ENCODE measurements at places on chromosomes 1 and 21. TPM values are rescaled to one million over a fixed set of nuclear protein-coding genes. Genes with fewer than 3 reads are reported as not detected.
A peak's percentile ranks its signal among the peaks of the same experiment; 100 is the strongest.

F3 gene
- total RNA-seq: 113 TPM

RORC gene
- total RNA-seq: 16.4 TPM

CFHR3 gene
- total RNA-seq: 0.23 TPM

C1orf74 gene
- total RNA-seq: 0.96 TPM

CCDC190 gene
- total RNA-seq: not detected

DNA sequence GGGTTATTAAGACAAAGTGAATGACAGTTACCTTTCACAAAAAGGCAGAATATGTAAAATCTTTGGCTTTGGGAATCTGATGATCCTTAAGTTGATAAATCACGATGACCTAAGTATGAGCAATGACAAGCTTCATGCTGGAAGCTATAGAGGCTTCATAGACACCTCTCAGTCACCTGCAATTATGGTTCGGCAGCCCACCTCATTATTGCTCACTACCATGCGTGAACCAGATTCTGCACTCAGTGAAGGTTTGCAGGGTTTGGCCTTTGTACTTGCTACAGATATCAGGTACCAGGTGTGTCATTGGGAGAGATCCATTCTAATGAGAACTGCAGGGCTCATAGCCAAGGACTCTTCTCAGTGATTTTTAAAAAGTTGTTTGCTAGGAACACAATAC, 163.5 kb downstream of the KCTD3 start:
- no peak for DNase-seq

DNA sequence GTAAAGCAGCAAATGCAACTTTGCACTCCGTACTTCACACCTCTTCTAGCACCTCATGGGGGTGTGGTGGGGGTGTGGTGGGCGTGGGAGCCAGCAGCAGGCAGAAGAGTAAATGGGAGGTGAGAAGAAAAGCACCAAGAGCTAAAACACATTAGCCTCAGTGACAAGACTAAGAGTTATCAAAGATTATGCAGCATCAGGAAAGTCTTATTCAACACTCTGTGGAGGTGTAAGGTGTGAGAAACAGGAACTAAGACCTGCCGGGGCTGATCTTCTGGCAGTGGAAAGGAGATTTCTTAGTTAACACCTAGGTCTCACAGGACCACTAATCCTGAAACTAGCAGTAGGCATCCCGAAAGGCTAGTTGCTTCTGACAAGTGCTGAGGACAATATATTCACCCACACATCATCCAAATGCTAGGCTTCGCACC, 9.9 kb downstream of the TGFBR3 start:
- DNase-seq: no peak

DNA sequence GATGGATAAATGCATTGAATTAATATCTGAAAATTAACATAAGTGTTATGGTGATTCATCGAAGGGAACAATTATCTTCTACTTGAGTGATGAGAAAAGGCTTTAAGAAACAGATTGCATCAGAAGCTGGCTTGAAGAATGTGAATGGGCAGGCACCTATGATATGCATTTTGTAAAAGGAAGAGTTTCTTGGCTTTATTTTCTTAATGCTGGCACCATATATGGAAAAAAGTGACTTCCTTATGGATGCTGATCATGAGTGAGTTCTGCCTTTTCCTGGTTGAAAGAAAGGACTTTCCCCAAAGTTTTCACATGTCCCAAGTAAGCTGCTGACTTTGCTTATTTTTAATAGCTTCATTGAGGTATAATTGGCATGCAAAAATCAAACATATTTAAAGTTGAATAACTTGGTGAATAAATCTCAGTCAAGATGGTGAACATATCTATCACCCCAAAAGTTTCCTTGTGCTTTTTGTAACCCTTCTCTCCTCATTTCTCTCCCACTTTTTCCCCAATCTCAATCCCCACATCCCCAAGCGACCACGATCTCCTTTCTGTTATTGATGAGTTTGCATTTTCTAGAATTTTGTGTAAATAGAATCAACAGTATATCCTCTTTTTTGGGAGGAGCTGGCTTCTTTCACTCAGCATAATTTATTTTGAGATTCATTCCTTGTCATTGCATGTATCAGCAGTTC, 74.2 kb downstream of the SPATA46 start:
- DNase-seq: no peak

- no peak for DNase-seq
These were observed 277.5 kb downstream of the CTH start for GRCh38 chr1:70688580-70688979.

DNA sequence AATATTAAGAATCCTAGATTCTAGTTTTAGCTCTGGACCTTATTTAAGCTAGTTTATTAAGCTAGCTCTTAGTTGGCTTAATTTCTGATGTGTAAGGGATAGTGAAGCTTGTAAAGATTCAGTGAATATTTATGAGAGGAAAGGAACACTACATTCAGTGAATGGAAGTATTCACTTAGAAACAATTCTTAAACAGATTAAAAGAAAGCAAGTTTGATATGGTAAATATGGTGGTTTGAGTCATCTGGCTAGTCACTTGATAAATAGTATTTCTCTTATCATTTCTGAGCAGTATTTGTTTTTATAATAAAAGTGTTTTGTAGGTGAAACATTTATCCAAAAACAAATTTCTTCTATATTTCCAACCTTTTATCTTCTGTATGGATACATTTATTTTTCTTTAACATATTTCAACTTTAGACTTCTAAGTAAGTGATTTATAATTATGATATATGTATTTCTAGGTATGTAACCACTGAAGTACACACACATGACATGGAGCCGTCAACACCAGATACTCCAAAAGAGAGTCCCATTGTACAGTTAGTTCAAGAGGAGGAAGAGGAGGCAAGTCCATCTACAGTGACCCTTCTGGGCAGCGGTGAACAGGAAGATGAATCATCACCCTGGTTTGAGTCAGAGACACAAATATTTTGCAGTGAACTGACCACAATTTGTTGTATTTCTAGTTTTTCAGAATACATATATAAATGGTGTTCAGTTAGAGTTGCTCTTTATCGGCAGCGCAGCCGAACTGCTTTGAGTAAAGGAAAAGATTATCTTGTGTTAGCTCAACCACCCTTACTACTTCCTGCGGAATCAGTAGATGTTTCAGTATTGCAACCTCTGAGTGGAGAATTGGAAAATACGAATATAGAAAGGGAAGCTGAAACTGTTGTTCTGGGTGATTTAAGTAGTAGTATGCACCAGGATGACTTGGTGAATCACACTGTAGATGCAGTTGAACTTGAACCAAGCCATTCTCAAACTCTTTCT, 55.6 kb downstream of the SUCO start:
- DNase-seq: no peak

DNA sequence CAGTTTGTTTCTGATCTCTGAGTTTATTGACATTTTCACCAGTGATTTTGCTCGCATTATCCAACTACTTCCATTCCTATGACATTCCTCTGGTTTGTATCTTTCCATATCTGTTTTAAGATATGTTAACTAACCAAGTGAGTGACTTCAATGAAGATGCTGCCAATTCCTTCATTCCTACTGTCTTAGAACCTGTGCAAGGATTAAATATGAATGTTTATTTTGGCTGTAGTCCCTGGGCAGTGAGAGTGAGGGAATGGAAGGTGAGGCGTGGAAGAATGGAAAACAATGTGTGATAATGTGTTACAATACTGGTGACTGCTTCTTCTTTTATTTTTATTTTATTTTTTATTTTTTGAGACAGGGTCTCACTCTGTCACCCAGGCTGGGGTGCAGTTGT, 183.0 kb downstream of the SDCCAG8 start:
- DNase-seq: no peak

DNA sequence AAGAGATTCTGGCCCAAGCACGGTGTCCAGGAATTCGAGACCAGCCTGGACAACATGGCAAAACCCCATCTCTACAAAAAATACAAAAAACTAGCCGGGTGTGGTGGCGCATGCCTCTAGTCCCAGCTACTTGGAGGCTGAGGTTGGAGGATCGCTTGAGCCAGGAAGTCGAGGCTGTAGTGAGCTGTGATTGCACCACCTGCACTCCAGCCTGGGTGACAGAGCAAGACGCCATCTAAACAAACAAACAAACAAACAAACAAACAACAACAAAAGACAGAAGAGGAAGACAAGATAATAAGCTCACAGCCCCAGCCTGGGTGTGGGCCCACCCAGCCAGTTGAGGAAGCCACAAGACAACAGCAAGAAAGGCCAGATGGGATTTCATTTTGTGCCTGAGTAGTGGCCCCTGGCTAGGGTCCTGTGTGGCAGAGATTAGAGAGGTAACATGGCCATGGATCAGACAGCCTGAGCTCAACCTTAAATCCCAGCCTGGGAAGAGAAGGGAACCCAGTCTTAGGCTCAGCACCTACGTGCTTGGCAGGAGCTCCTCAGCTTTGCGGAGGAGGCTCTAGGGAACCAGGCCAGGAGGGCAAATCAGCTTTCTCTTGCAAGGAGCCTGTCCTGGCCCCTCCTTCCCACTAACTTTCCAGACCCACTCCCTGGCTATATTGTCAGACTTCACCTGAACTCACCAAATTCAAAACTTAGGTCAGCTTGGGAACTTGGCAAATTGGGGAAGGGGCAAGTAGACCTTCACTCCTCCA, 4.9 kb upstream of the BEST4 start:
- DNase-seq: peak; percentile 34

DNA sequence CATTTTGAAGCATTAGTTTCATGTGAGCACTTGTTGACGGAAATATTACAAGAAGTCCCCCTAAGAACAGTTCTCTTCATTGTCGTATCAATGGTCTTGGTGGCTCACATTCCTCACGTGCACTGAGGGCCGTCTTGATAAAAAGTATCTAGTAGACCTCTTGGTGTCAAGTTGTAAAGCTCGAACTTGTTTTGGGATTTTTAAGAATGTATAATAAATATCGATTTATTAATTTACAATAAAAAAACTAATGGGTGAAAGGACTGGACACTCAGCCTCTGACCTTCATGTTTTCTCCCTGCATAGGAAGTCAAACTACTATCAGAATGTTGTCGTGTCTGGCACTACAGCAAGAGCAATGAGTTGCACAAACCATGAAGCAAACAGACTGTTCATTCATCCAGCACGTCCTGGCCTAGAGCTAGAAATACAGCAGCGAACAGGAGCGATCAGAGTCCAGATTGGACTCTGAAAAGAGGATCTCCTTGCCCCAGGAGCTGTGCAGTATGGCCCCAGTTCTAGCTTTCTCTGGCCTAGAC, 319.2 kb downstream of the SMYD3 start:
- no peak for DNase-seq

Measured in upper lobe of right lung (tissue), 1 donor.